ENCODE measurements at places on chromosomes 7 and 10. TPM values are rescaled to one million over a fixed set of nuclear protein-coding genes. Genes with fewer than 3 reads are reported as not detected.

- H3K36me3 ChIP-seq, result no peaks in the 10 kb centered on the region
- peaks cover 46% of the 10 kb centered on the region for H3K27me3 ChIP-seq
- H3K4me1 ChIP-seq, result peaks cover 7% of the 10 kb centered on the region
- no peak overlapping the region for H3K4me3 ChIP-seq
Observed at GRCh38 chr10:44858988-44859387, 52.1 kb upstream of the TMEM72 start.

- DNase-seq, result no peak
- H3K4me1 ChIP-seq, result peaks cover 42% of the 10 kb centered on the region
- peak overlapping the region; percentile 96 for H3K4me3 ChIP-seq
- H3K27ac ChIP-seq, result peak overlapping the region; percentile 93
Observed at GRCh38 chr7:130493275-130493873, 1.5 kb downstream of the MEST start.

GRCh38 chr10:34959786-34960185 lies 130.4 kb downstream of the CUL2 start:
- no peak overlapping the region for H3K27ac ChIP-seq
- no peaks in the 10 kb centered on the region for H3K36me3 ChIP-seq
- no peak for DNase-seq
- H3K4me3 ChIP-seq, result no peak overlapping the region

DNA sequence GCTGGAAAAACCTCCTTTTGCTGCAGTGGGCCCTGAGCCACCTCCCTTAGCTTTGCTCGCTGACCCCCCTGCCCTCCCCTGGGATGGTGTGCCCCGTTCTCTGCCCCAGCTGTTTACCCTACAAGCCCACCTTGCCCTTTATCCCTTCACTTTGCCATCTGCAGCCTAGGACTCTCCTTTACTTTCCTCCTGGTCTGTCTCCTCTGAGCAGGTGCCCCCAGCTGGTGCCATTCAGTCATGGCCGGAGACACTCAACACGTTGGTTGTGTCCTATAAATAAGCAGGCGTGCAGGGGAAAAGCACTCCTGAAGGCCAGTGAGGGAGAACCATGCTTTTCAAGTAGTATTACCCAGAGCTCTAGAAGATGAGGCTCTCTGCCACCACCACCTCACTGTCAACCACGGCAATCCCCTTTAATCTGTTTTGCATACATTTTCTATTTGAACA lies 6.1 kb downstream of the RASSF4 start:
- peaks cover 44% of the 10 kb centered on the region for H3K4me1 ChIP-seq
- no peak for DNase-seq
- no peak overlapping the region for H3K27ac ChIP-seq
- no peaks in the 10 kb centered on the region for H3K27me3 ChIP-seq

DNA sequence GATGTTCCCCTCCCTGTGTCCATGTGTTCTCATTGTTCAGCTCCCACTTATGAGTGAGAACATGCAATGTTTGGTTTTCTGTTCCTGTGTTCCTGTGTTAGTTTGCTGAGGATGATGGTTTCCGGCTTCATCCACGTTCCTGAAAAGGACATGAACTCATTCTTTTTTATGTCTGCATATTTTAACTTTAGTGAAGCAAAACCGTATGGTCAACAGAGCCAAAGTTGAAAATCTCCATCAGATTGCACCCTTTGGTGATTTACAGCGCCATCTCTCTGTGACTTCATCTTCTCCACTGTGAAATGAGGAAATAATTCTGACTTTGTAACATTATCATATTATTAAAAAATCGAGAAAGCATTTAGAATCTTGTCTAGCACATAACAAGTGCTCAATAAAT lies 132.3 kb upstream of the PLXDC2 start:
- no peak overlapping the region for H3K4me3 ChIP-seq
- no peak overlapping the region for H3K27ac ChIP-seq
- peaks cover 1% of the 10 kb centered on the region for H3K36me3 ChIP-seq
- no peaks in the 10 kb centered on the region for H3K27me3 ChIP-seq

DNA sequence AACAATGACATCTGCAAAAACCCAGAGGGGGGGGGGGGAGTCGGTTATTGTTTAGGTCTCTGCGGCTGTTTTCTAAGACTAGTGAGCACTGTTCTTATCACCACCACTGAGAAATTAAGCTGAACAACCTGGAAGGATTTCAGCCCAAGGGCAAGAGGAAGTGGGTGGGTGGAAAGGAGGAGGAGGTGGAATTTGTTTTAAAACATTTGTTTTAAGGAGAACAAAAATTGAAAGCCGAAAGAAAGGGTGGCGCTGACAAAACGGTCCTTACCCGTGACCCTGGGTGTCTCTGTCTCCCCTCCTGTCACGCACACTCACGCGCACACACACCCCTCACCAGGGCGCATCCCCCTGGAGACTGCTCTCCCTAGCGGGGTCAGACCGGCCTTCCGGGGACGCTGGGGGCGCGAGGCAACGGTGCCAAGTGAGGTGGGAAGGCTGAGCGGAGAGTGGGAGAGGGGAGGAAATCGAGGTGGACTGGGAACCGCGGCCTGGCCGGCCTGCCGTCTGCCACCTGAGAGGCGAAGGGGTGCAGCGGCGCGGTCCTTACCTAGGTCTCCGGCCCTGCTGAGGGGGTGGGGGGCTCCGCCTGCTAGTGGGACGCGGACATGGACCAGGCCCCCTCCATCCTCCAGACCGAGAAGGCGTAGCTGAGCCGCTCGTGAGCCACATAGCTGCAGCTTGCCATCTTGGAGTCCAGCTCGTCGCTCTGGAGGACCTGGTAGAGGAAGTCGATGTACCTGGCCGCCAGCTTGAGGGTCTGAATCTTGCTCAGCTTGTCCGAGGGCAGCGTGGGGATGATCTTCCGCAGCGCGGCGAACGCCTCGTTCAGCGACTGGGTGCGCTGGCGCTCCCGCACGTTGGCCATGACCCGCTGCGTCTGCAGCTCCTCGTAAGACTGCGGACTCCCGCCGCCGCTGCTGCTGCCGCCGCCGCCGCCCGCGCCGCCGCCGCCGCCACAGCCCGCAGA lies 1.0 kb downstream of the TWIST1 start:
- peaks cover 3% of the 10 kb centered on the region for H3K4me1 ChIP-seq
- peaks cover 81% of the 10 kb centered on the region for H3K27me3 ChIP-seq
- H3K4me3 ChIP-seq, result peak overlapping the region; percentile 40
- no peak overlapping the region for H3K27ac ChIP-seq
- DNase-seq, result no peak

GRCh38 chr10:8238986-8239385 lies 184.5 kb downstream of the GATA3 start:
- no peak overlapping the region for H3K4me3 ChIP-seq
- no peaks in the 10 kb centered on the region for H3K36me3 ChIP-seq
- no peak overlapping the region for H3K27ac ChIP-seq

FEZF1 gene
- total RNA-seq, result not detected

PPRC1 gene
- 40.1 TPM for total RNA-seq

DPP6 gene
- total RNA-seq, result 13.1 TPM

TFR2 gene
- total RNA-seq, result 0.62 TPM

Data from progenitor cell of endocrine pancreas (in vitro differentiated cells).